Foreskin keratinocyte (primary cell): ENCODE measurements at places on chromosomes 3 and 15. TPM values are rescaled to one million over a fixed set of nuclear protein-coding genes. Genes with fewer than 3 reads are reported as not detected.

The EPHA6 gene
- polyA plus RNA-seq, result not detected in 2 replicates

The C3orf62 gene
- polyA plus RNA-seq, result 2.2 and 2.5 TPM in 2 replicates

The SCAANT1 gene
- 0.79 TPM in 1 of 2 replicates, not detected in the other for polyA plus RNA-seq

The HRG gene
- not detected in 2 replicates for polyA plus RNA-seq

The GASK1A gene
- 0.65 and 0.74 TPM in 2 replicates for polyA plus RNA-seq

The CXCR6 gene
- not detected in 2 replicates for polyA plus RNA-seq

The TMCC1 gene
- polyA plus RNA-seq, result 8.3 and 8.9 TPM in 2 replicates

The LRRC31 gene
- polyA plus RNA-seq, result not detected in 2 replicates

The TM6SF1 gene
- polyA plus RNA-seq, result 0.16 TPM in 1 of 2 replicates, not detected in the other

The KIF7 gene
- polyA plus RNA-seq, result 3.8 and 4.3 TPM in 2 replicates

The CCNDBP1 gene
- 23.6 and 26.5 TPM in 2 replicates for polyA plus RNA-seq

The EFCC1 gene
- polyA plus RNA-seq, result not detected in 2 replicates

The OR5K2 gene
- polyA plus RNA-seq, result not detected in 2 replicates

The RLBP1 gene
- not detected in 2 replicates for polyA plus RNA-seq

The RASGRF1 gene
- polyA plus RNA-seq, result 0.16 and 0.56 TPM in 2 replicates

The FILIP1L gene
- polyA plus RNA-seq, result 8.7 and 9.8 TPM in 2 replicates

The PLSCR4 gene
- 0.23 and 0.28 TPM in 2 replicates for polyA plus RNA-seq

The A4GNT gene
- not detected in 2 replicates for polyA plus RNA-seq

The LRRC49 gene
- 7.9 and 8.6 TPM in 2 replicates for polyA plus RNA-seq

The ISLR gene
- not detected in 2 replicates for polyA plus RNA-seq
